Panc1 (cell line): ENCODE measurements at places on chromosomes 6 and 20. TPM values are rescaled to one million over a fixed set of nuclear protein-coding genes. Genes with fewer than 3 reads are reported as not detected.

Gene NEDD9
- 0.28 TPM for total RNA-seq

GRCh38 chr6:7245668-7246393, 67.2 kb downstream of the SSR1 start:
- no peak for DNase-seq

- DNase-seq: no peak
These were observed 32.7 kb downstream of the CD109 start for GRCh38 chr6:73728548-73729205.

DNA sequence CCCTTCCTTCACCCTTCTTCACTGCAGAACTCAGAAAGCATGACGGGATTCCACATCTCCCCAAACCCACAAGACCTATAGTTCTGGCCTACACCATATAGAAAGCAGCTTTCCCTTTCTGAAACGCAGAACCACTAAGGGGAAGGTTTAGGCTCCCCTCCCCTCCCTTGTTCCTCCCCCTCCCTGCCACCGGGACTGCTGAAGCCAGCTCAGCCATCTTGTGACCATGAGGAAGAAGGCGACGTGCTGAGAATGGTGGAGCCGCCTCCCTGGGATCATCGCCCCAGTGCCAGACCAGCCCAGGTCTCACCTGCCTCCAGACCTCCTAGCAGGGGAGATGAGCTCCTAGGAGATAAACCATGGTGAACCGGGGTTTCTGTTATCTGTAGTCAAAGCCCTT, 19.6 kb downstream of the SERPINB6 start:
- DNase-seq: no peak

DNA sequence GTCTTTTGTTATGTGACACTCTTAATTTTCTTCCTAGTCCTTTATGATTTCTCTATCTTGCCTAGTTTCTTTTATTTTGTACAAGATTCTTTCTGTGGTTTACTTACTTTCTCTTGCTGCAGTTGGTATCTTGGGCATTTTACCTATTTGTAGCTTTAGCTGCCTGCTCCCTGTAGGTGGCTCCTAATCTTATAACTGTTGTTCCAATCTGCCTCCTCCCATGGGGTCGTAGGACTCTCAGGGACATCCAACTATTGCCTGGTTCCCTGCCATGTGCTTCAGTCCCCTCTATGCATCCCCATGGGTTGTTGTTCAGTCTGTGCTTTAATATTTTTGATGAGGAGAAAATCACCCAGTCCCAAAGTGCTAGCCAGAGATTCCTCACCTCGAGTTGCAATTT, 31.4 kb downstream of the RIN2 start:
- DNase-seq: no peak

Gene EDN1
- total RNA-seq: 15.1 TPM

Gene SLC22A2
- not detected for total RNA-seq

DNA sequence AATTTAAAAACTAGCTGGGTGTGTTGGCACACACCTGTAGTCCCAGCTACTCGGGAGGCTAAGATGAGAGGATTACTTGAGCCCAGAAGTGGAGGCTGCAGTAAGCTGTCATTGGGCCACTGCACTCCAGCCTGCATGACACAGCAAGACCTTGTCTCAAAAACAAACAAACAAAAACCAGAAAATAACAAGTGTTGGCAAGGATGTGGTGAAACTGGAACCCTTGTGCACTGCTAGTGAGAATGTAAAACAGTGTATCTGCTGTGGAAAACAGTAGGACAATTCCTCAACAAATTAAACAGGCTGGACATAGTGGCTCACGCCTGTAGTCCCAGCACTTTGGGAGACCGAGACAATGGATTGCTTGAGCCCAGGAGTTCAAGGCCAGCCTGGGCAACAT, 3.5 kb downstream of the UQCC1 start:
- no peak for DNase-seq

Gene CCDC170
- not detected for total RNA-seq

GRCh38 chr20:57756213-57756612, 46.4 kb upstream of the PMEPA1 start:
- no peak for DNase-seq

Gene SNAI1
- 8.8 TPM for total RNA-seq

- DNase-seq: no peak
These were observed 52.8 kb downstream of the MRPL14 start for GRCh38 chr6:44074439-44074812.

- no peak for DNase-seq
These were observed 31.2 kb downstream of the SPDEF start for GRCh38 chr6:34524971-34525370.

GRCh38 chr6:15074806-15075205, 171.1 kb upstream of the JARID2 start:
- DNase-seq: no peak

Gene HRH3
- 0.10 TPM for total RNA-seq

DNA sequence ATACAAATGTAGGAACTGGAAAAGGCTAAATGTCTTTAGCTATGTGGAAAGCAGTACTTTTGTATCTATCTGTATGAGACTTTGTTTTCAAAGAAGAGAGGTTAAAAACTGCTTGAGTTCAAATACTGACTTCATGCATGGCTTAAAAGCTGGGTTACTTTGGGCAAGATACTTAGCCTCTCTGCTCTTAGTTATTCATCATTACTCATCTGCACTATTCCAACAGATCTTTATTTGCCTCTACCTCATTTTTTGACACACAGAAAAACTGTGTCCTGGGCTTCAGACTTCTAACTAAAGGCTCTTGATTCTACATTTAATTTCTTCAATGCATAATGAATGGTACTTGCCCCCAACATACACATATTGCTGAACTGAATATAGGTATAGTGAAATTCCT, 114.8 kb downstream of the DST start:
- DNase-seq: peak; percentile 72

- DNase-seq: no peak
These were observed 30.1 kb upstream of the EPM2A start for GRCh38 chr6:145765449-145765848.

- peak; percentile 85 for DNase-seq
These were observed 45.1 kb downstream of the OGFRL1 start for GRCh38 chr6:71333697-71334096.

DNA sequence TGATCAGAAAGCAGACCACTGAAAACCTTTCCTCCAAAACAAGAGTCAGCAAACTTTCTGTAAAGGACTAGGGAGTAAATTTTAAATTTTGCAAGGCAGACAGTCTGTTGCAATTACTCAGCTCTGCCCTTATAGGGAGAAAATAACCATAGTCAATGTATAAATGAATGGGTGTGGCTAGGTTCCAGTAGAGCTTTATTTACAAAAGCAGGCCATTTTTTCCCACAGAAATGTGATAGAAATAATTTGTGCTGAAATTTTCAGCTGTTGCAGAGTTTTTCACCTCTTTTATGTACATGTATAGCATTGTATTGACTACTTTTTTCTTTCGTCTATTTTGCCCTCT, 7.7 kb downstream of the AMD1 start:
- DNase-seq: no peak

Gene LATS1
- total RNA-seq: 36.0 TPM

Gene RSPO4
- total RNA-seq: 0.54 TPM

Gene IPCEF1
- total RNA-seq: 0.28 TPM

DNA sequence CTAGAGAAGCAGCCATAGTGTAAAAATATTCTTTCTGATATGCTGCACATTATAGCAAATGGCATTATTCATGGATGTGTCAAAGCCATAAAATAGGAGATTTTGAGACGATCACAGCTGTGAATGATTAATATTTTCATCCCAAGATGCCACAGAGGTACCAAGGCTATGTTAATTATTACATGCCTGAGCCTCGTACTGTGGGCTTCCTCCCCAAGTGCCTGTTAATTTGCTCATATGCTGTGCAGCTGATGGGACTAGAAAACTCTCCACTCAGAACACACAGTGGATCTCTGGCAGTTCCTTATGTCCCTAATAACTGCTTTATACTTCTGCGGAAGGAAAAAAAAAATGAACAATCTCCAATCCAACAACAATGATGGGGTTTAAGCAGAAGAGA, 184.9 kb upstream of the TSHZ2 start:
- no peak for DNase-seq

Gene STX11
- 3.2 TPM for total RNA-seq

GRCh38 chr20:37977338-37977737, 55.9 kb downstream of the TTI1 start:
- no peak for DNase-seq

DNA sequence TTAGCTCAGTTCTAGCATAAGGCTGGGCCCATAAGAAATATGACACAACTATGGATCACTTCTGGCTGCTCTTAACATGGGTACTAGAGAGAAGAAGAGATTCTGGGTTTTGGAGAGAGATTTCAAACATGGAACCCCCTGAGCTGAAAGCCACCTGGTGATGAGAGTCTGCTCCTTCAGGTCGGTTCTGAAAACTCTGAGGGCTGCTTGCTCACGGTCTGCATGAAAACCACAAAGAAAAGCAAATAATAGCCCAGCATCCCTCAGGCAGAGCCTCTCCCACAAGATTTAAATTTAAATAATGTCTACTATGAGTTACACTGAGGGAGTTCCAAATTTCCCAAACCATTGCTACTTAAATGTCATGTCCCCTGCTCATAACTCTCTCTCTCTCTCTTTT, 301.5 kb downstream of the BMP7 start:
- DNase-seq: no peak

GRCh38 chr6:152122434-152122833, 315.0 kb downstream of the ESR1 start:
- no peak for DNase-seq

GRCh38 chr6:158311626-158312025, 639 bp upstream of the TULP4 start:
- no peak for DNase-seq

DNA sequence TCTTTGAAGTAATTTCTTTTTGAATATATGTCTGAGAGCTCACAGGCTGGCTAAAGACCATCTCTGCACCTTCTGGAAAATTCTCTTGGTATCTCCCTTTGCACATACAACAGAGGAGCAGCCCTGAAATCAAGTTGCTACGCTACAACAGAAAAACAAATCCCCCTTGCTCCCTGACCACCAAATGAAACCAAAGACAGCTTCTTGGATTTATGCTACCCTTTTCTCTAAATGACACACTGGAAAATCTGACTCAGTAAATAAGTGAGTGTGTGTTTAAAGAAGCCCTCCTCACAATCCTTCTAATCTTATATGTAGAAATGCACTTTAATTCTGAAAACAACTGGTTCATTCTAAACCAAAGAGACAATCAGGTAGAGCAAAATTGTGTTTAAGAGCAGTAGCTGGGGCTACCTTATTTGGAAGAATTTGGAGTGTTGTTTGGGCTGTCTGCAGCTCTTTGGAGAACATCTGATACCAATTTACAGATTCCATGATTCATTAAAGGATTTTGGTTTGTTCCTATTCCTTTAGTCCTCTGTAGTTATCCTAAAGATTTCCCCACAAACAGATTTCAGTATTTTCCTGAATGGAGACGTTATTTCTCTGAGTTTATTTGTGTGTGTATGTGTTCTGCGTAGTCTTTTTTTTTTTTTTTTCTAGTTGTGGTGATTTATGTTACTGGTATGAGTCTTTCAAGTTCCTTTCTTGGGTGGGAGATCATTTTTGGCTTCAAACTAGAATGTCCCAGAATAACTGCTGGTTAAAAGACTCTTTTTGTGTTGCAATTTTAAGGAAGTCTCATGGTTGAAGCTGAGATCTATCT, 36.4 kb upstream of the UTRN start:
- DNase-seq: no peak

GRCh38 chr20:13302647-13303450, 81.8 kb downstream of the ISM1 start:
- no peak for DNase-seq

DNA sequence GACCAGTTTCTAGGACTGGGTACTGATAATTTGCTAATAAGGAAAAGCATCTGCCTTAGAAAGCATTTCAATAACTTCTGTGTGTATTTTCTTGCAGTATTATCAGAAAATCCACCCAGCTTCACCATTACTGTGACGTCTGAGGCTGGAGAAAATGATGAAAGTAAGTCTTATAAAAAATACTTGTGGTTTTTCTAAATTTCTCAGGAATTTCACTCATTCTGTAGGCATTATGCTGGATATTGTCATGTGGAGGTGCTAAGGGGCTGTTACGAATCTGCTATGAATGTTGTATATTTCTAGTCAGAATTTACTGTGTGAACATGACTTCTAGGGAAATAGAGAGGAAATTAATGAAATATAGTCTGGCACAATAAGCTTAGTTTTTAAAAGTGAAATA, 8.9 kb downstream of the RWDD1 start:
- no peak for DNase-seq

Gene STMND1
- not detected for total RNA-seq

GRCh38 chr20:9241721-9242427, 173.0 kb downstream of the PLCB4 start:
- DNase-seq: no peak

DNA sequence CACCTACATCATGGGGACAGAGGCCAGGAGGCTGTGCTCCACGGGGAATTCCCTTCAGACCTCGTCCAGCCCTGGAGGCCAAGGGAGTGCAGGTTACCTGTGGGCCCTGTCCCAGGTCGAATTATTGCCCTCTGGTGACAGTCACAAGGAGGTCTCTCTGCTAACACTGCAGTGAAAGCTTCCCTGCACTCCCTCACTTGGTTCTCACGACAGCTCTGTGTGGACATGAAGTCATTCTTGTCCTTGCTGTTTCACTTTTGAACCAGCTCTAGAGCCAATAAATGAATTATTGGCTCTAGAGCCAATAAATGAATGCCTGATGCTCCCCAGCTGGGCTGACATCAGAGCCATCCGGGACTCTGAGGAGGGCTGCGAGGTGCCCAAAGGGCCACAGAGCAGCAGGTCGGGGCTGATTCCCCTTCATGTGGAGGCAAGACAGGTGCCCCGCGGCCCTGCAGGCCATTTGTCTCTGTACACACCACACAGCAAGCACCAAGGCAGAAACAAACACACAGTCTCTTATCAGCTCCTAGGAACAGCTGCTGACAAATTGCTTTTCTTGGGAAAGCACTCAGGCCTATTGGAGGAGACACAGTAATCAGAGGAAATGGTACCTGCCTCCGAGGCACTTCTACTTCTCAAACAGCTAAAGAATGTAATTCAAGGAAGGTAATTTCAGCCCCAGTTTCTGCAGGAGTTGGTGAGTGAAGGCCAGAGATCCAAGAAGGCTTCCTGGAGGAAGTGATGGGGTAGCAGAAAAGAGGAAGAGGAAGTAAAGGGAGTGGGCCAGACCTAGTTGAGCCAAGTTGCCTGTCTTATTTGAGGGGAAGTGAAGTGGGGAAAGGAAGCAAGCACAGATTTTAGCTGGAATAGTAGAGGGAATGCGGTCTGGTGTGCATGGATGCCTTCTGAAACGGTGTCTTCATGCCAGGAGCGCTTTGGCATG, 27.5 kb upstream of the TBXT start:
- no peak for DNase-seq

Gene FERMT1
- 0.95 TPM for total RNA-seq

DNA sequence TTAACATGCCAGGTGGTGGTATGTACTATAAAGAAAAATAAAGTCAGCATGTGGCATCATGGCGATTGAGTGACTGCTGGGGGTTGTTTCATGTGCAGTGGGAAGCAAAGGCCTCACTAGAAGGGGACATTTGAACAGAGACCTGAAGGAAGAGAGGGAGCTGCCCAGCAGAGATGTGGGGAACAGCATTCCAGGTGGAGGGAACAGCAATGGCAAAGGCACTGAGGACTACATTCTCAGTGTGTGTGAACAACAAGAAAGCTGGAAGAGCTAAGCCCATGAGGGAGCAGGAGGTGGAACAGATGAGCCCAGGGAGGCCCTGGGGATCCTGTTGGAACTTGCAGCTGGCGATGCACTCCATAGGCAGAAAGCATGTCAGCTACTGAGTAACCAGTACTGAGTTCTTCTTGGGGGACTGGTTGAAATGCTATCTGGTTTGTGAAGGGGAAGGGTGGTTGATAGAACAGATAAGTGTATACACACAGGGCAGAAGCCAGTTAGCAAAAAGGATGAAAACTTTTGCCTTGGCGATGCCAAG, 29.2 kb downstream of the NOX3 start:
- no peak for DNase-seq

GRCh38 chr6:144710207-144710606, 425.1 kb downstream of the UTRN start:
- DNase-seq: peak; percentile 25

Gene ESR1
- total RNA-seq: 0.03 TPM
